ENCODE measurements at places on chromosomes 11 and 22.

DNA sequence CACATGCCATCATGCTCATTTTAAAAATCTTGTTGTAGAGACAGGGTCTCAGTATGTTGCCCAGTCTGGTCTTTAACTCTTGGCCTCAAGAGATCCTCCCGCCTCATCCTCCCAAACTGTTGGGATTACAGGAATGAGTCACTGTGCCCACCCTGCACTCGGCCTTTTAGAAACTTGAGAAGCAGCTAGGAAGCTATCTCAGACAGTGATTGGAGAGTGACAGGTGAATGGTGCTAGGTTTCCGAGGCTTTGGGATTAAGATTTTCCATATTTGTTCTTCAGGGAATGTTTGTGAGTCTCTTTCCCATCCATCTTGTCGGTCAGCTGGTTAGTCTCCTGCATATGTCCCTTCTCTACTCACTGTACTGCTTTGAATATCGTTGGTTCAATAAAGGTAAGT lies 10.5 kb downstream of the EI24 start:
- DNase-seq: no peak

DNA sequence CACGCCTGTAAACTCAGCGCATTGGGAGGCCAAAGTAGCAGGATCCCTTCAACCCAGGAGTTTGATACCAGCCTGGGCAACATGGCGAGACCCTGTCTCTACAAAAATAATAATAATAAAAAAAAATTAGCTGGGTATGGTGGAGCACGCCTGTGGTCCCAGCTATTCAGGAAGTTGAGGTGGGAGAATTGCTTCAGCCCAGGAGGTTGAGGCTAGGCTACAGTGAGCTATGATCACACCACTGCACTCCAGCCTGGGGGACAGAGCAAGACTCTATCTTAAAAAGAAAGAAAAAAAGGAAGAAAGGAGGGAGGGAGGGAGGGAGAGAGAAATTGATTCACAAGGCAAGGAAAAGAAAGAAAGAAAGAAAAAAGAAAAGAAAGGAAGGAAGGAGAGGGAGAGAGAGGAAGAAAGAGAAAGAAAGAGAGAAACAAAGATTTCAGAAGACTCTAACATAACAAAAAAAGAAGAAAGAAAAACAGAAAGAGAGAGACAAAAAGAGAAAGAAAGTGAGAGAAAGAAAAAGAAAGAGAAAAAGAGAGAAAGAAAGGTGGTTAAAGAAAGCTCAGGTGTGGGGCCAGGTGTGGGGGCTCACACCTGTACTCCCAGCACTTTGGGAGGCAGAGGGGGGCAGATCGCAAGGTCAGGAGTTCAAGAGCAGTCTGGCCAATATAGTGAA lies 37.3 kb upstream of the MYH9 start:
- no peak for DNase-seq

GRCh38 chr11:128726458-128727139 lies 32.7 kb downstream of the FLI1 start:
- no peak for DNase-seq

GRCh38 chr22:46415776-46416519 lies 80.4 kb downstream of the TRMU start:
- no peak for DNase-seq

- DNase-seq: no peak
Measured at GRCh38 chr11:26730414-26731083, 8.7 kb upstream of the SLC5A12 start.

GRCh38 chr11:2072551-2073261 lies 66.5 kb downstream of the IGF2 start:
- no peak for DNase-seq

DNA sequence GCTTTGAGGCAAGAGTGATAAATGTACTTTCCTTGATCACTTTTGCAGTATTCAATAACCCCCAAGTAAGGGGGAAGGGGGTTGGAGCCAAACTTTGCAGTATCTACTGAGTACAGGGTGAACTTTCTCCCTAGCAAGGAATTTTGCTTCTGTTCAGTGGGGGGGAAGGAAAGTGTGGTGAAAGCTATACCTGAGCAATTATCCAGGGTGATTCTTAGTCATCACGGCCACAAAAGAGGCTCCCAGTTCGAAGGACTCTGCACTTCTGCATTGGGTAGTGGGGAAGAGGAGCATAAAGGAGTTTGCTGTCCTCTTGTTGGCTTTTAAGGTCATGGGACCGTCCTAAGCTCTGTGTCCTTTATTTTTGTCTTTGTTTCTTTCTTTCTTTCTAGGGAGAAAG lies 346.5 kb upstream of the SYN3 start:
- no peak for DNase-seq

- DNase-seq: no peak
Measured at GRCh38 chr11:64679846-64680245, 43.2 kb downstream of the NRXN2 start.

- no peak for DNase-seq
Measured at GRCh38 chr11:123560006-123560405, 94.4 kb downstream of the SCN3B start.

DNA sequence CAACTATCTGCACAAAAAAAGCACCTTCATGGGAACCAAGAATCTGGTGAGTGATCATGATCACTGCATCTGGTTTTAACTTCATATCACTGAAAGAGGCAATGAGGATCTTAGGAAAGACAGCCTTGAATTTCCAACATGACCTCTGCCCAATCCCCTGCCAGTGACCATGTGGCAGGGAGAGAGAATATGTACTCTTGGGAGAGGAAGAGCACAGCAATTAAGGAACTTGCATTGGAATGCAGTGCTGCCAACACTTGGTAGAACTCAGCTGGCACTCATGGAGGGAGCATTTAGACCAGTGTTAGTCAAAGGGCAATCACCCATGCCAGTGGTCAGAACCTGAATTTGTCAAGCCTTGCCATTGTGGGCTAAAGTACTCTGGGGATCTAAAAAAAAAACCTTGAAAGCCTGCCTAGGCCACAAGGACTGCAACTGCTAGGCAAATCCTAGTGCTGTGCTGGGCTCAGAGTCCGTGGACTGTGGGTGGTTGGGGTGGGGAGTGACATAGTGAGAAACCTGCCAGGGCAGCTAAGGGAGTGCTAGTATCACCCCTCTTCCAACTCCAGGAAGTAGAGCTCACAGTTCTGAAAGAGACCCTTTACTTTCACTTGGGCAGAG lies 23.1 kb downstream of the JRKL start:
- no peak for DNase-seq

DNA sequence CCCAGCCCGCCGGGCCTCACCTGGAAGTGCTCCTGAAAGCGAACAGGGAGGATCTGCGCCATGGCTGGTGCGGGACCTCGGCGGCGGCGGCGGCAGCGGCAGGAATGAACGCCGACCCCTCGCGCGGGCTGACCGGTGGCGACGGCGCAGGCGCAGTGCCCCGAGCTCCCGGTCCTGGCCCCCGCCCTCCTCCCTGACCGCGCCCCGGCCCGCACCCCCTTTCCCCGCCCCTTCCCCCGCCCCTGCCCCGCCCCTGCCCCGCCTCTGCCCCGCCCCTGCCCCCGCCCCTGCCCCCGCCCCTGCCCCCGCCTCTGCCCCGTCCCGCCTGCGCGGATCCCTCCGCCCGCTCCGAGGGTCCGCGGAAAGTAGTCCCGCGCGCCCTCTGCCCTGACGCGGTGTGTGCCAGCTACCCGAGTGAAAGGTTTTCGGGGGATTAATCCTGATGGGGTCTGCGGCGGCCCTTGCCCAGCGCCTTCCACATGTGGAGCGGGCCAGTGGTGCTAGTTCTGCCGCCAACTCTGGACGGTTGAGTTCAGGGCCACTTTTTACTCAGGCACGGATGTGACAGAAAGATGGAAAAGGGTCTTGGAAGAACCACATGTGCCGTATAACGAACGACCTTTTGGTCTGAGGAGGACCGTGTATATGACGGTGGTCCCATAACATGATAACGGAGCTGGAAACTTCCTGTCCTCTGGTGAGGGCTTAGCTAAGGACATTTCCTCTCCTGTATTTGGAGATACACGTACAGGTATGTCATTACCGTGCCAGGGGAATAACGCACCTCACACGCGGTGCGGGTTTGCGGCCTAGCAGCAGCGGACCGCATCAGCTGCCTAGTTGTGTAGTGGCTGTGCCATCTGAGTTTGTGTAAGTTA lies at the start of gene CLTCL1:
CLTCL1 (minus strand) TSS at position 140 of the 878 bp plus-strand sequence; CDS start at position 62, 78 bp downstream.
- DNase-seq: peak; percentile 59

DNA sequence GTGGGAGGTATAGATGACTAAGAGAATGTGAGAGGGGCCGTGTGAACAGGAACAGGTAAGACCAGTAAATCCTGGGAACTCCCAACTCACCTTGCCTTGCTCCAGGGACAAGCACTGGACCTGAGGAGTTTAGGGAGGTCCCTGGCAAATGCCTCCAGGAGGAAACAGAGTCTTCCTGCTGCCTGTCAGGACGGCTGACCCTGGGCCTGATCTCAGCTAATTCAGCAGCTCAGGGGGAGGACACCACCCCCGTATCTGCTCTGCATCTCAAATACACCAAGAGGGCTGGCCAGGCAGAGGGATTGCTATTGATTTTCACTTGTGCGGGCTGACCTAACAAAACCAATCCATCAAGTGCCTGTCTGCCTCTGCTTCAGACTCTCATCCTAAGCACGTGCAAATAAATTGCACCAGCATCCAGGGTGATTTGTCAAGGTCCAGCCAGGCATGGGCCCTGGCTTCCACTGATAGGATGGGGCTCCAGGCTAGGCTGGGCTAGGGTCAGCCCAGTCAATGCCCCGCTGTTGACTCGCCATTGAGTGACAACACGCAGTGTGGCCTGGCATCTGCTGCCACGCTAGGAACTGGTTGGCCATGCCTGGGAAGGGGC lies 20.3 kb downstream of the UQCR10 start:
- no peak for DNase-seq

GRCh38 chr22:31488988-31489617 lies 539 bp downstream of the EIF4ENIF1 start:
- DNase-seq: no peak

- no peak for DNase-seq
Measured at GRCh38 chr11:23288003-23288783, 427.9 kb upstream of the CCDC179 start.

DNA sequence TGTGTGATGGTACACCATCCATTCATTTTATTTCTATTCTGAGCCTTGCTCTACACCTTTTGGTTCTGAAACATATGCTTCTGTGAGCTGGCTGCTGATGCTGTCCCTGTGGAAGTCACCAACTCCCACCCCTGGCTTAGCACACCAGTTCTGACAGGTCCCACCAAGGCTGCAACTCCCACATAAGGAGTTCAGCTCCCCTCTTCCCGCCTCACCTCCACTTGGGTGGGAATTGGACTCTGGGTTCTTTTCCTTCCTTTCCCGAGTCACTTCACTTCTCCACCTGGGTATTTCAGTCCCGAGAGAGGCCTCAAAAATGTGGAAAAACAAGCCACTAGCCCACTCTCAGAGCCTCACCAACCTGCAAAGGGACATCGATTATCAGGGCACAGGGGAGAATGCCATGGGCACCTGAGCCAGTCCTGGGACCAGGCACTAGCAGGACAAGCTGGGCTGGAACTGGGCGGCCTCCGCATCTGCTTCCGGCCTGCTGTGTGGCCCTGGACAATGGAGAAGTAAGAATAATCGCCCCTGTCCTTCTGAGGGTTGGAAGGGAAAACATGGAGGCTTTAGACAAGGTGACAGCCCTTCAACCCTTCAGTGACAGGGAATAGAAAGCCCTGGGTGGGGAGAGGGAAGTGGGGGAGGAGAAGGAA lies 80.1 kb downstream of the IGLL1 start:
- no peak for DNase-seq

- DNase-seq: no peak
Measured at GRCh38 chr11:43222215-43222614, 89.6 kb upstream of the API5 start.

Measured in A549 (cell line).